NCI-H1930 (cell line): ENCODE measurements at places on chromosomes 3 and 15.

- no peak for DNase-seq
Measured at GRCh38 chr15:42503825-42504224, 8.4 kb downstream of the SNAP23 start.

DNA sequence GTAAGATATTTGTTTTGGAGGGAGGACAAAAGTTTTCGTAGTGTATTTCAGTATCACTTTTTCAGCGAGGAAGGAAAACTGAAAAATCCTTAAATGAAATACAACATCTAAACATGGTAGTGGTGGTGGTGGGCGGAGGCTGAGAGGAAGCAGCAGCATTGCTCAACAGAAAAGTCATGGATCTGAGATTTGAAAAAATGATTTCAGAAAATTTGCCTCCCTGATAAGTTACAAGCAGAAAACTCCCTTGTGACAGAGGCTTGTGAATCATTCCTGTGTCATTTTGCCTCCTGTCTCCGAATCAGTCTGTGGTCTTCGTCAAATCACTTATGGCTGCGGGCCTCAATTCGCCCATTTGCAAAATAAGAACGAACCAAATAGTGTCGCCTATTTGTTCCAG is 965 bp upstream of the CRBN start:
- no peak for DNase-seq

GRCh38 chr3:112676659-112677234 is 35.8 kb upstream of the CCDC80 start:
- no peak for DNase-seq

DNA sequence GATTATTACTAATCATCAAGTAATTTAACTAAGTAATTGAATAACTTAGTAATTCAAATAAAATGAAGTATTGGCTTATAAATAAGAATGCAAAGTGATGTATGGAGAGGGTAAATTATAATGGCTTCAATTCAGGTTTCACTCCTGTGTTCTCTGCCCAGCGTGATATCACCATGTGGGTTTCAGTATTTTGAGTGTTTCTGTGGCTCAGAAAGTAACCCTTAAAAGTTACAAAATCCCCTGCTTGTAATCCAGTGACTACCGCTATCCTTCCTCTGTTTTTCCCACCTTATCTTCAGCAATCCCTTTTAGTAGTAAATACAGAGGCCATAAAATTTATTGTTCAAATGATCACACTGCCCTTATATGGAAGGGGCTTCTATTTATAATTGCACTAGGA is 316.4 kb upstream of the CFAP20DC start:
- no peak for DNase-seq

DNA sequence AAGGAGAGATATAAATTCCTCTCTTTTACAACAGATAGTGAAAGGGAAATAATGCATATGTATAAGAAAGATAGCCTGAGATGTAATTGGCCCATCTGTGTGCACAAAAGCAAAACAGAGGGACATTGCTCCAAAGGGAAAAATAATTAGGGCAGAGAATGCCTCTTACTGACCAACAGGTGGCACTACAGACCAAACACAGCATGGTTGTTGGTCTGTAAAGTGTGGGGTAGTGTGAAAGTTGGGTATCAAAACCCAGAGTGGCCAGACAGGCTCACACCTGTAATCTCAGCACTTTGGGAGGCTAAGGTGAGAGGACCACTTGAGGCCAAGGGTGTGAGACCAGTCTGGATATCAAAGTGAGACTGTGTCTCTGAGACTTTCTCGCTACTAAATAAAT is 4.5 kb upstream of the TLNRD1 start:
- DNase-seq, result no peak

GRCh38 chr3:123521179-123521969 is 63.5 kb downstream of the HACD2 start:
- DNase-seq, result no peak

DNA sequence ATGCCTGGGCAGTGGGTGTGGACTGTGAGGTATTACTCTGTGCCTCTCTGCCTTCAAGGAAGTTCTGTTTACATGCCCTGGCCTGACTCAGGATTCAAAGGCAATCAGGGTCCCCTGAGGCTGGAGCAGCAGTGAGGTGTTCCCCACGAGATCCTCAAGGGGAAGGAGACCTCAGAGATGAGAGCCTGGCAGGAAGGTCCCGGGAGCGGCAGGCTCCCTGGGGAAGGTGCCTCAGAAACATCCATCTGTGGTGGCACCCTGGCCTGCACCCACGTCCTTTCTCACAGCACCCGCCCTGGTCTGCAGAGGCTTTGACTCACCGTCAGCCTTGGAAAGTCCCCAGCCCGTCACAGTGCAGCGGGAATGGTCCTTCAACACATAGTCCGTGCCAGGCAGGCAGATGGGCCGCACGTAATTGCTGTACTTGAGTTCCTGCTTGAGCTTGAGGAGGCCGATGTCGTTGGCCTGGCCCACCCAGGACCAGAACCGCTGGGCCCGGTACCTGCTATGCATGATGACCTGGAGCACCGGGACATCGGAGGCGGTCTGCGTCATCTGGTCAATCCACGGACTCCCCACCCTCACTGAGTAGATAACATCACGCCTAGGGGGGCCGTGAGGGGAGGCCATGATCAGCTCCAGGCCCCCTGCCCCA is 3.6 kb downstream of the PRSS50 start:
- no peak for DNase-seq

- DNase-seq, result no peak
Measured at GRCh38 chr15:35771746-35772442, 225.9 kb upstream of the DPH6 start.

DNA sequence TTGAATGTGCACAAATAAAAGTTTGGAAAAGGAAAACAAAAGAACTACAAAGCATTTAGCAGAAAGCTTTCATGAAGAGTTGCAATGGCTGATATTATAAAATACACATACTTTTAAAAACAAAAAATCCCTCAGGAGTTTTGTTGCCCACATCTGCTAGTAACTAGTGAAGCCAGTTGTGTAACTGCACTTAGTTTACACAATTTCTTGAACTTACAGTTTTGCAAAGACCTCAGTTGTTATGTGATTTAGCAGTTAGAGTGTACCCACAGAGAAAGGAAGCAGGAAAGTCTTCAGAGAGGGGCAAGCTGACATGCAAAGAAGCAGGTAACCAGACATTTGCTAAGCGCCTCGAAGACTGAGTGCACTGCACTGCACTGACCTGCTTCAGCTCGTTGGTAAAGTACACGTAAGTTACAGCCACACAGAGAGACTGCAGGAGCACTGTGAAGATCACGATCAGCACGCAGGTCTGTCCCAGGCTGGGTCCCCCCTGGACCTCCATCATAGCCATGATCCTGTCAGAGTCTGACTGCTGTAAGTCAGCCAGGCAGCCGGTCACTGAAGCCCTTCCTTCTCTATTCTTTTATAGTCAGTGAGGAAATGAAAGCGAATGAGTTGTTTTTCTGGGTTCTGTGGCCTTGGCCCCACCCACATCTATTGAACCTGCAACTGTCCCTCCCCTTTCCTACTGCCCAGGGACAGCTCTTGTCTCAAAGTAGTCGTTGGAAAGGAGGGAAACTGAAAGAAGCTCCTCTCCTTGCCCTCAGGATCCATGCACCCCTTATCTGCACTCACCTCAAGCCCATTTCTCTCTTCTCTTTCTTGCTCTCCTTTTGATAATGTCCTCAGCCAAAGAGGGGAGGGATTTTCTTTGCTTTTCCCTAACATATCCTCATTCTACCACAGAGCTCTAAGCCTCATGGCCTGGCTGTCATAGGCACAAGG is at the start of gene TNFSF10:
TNFSF10 (minus strand) TSS at position 560 of the 948 bp plus-strand sequence; CDS start at position 514, 46 bp downstream.
- no peak for DNase-seq

DNA sequence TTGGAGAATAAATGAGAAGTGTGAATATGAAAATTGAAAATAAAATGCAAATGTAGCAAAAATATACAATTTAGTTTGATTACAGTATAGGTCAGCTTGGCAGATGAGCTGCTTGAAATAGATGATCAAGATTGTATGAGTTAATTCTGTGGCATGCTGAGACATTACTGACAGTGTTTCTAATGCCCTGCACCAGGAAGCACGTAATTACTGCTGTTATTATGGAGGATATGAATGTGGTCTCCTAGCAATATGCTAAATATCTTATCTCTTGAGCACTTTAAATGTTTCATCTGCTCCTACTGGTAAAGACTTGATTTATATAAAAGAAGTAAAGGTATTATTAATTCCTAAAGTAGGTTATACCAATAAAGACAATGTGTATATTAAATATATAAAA is 1015.5 kb downstream of the PLOD2 start:
- no peak for DNase-seq

DNA sequence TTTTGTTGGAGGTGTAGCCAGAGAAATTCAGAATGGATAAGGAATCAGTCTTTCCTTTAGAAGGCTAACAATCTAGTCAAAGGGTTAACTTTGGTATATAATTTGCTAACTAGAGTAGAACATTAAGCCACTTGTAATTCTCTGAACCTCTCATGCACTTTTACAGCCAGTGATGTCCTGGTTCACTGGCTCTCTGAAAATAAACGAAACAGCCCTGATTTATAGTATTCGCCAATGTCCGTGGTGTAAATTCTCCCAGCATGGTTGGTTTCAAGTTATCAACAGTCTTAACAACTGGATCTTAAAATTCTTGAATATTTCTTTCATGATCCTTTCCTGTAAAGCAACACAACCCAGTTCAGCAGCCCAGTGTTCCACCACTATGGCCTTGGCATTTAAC is 500.4 kb upstream of the CDIN1 start:
- no peak for DNase-seq

DNA sequence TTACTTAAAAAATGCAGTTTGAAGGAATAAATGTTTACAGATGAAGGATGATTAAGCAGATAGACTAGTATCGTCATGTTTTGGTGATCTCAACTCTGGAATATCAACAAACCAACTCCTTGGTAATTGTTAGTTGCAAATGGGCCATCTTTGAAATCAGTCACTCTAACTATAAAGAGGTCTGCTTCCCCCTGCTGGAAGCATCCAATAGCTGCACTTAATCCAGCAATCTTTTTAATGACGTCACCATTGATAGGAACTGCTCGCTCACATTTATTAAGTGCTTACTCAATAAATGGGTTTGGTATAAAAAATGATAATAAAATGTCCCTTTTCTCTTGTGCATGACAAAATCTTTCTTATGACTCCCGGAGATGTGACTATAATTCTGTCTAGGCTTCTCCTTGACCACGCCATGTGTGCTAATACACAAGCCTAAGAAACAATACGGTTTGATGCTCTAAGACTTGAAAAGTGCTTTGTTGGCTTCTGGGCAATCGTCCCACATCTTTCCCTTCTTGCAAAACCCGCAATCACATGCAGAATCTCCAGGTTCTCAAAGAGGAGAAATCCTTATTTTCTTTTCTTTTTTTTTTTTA is 227.6 kb upstream of the POU1F1 start:
- no peak for DNase-seq

DNA sequence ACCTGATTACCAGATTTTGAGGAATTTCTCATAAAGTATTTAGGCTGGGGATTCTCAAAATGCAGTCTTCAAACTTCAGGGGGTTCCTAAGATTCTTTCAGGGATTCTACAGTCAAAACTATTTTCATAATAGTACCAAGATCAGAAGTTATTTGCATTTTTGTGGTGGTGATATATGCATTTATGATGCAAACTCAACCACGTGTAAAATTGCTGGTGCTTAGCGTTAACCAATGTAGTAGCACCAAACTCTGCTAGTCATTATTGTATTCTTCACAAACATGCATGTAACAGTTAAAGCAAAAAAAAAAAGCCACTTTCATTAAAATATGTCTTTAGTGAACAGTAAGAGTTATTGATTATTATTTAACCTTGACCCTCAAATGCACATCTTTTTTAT is 274.9 kb upstream of the DNAJC19 start:
- no peak for DNase-seq

DNA sequence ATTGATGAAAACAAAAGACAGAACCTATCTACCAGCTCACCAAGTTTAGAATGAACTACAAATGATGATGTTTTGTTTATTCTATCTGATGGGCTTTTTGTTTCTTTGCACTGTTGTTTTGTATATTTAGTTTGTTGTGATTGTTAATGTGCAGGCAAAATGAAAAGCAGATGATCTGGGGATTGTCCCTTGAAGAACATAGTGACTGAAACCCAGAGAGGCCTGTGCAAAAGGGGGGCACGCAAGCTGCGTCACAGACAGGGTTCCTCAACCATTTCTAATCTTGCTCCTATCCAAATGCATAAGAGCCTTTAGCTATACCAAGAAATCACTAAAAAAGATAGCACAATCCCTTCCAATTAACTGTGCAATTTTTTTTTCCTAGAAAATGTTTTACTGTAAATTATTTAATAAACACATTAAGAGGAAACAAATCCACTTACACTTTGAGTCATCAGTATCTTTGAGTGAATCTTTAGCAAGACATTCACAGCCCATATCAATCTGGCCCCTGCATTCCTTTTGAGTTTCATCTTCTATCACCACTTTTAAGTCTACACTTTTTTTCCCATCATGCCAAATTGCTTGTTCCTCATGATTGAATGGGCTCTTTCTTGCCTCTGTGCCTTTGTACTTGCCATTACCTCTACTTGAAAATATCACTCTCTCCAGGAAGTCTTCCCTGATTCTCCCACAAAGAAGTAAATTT is 220.3 kb downstream of the ATP8B4 start:
- no peak for DNase-seq

- DNase-seq, result no peak
Measured at GRCh38 chr3:15635121-15635661, 33.6 kb downstream of the BTD start.

- DNase-seq, result no peak
Measured at GRCh38 chr3:52763466-52763865, 7.3 kb downstream of the NEK4 start.

DNA sequence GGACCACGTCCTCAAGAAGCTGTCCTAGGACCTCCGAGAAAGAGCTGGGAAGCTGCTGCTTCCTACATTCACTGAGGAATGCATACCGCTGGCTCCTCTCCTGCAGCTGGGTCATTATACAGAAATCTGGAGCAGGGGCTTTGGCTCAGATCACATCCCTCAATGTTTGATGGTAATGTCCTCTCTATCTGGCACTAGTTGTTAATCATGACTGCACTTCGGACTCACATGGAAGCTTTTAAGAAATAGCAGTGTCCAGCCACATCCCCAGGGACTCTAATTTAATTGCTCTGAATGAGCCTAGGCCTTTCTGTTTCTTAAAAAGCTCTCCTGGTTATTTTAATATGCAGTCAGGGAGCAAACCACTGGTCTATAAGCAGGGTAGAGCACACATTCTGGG is 25.7 kb upstream of the MYRIP start:
- DNase-seq, result no peak
